Bronchial epithelial cell (primary cell): ENCODE measurements at places on chromosomes 6 and 20. TPM values are rescaled to one million over a fixed set of nuclear protein-coding genes. Genes with fewer than 3 reads are reported as not detected.

GRCh38 chr6:13577926-13578325 lies 3.5 kb downstream of the SIRT5 start:
- no peak for DNase-seq

- DNase-seq: no peak
Measured at GRCh38 chr6:43940071-43940392, 170.0 kb downstream of the VEGFA start.

DNA sequence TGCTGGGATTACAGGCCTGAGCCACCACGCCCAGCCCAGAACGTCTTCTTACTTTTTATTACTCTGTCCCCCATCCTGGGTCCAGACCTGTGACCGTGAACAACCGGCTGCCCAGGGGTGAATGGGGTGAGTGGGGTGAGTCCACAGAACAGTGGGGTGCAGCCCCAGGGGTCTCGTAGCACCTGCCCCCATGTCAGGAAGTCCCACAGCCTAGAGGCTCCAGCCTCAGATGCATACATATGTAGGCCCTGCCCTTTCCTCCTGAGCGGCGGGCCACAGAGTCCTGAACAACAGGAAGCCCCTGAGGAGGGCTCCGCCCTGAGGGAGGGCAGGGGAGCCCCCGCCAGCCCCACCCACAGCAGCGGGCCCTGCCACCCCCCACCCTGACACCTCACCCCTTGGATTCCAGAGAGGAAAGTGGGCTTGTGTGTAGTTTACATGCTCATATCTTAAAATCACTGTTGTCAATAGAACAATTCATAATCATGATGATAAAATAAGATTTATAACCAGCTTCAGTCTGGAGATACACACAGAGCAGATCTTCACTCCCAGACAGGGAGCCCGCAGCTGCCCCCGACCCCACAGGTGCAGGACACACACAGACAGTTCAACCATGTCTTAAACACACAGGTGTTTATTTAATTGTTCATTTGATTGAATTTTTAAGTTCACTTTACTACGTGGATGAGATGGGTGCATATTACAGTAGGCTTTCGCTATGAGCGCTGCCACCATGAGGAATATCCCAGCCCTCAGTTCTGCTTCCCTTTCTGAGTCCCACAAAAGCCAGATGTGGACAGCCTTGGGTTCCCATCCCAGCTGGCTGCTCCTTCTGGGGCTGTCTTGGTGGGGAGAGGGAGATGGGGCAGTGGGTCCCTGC lies 12.4 kb upstream of the GMEB2 start:
- DNase-seq: no peak

GRCh38 chr6:111984081-111984480 lies 69.8 kb upstream of the CCN6 start:
- no peak for DNase-seq

DNA sequence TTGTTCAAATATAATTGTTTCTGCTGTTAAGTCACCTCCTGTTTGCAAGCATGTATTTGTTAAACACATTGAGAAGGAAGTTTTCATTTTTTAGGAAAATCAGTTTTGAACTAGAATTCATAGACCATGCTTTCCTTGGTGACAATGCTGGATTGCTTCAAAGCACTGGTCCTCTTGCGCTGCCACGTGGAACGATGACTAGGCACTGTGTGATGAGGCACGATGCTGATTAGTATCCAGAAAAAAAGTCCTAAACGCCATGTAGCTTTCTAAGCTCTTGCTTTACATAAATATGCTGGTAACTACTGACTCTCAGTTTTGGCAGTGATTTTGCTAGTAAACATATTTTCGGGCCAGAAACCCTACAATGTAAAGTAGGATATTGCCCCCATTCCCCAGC lies 11.1 kb upstream of the EXOC2 start:
- DNase-seq: no peak

DNA sequence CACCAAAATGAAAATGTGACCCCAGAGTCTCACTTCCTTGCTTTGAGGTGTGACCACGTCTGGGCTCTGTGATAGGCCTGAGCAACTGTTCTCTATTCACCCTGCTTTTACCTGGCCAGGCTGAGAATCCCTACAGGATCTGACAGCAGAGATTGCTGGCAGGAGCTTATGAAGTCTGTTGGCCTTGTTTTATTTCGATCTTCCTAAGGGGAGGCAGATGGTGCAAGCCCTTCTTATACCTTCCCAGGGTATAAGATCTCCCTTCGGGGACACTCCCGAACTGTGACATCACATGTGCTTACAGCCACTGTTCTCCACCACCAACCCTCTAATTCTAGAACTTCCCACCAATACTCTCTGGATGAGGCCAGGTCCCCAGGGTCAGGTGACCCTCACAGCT lies 26.8 kb downstream of the MYT1 start:
- DNase-seq: no peak

- DNase-seq: no peak
Measured at GRCh38 chr6:147371325-147371724, 137.2 kb upstream of the SAMD5 start.

Gene DPPA5
- total RNA-seq: not detected in 2 replicates

Gene CD40
- total RNA-seq: 4.7 and 6.5 TPM in 2 replicates
